ENCODE measurements at places on chromosomes 2 and 18.

GRCh38 chr2:225020168-225020849, 22.0 kb downstream of the DOCK10 start:
- no peak for DNase-seq

DNA sequence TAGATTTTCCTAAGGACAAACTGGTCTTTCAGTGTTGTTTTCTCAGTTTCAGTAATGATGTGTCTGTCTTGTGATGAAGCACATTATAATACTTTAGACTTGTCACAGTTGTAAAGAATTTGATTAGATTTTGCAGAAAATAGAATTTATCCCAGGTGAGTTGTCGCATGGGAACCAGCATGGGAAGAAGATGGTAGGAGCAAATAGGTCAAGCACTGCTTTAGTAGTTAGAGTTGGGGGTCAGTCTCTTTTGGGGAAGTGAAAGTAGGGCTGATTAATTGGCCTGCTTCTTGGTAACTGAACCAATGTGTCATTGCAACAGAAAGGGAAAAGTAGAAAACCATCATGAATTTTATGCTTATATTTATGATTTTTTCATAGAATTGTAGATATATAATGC, 153.2 kb upstream of the MYO3B start:
- DNase-seq = no peak

DNA sequence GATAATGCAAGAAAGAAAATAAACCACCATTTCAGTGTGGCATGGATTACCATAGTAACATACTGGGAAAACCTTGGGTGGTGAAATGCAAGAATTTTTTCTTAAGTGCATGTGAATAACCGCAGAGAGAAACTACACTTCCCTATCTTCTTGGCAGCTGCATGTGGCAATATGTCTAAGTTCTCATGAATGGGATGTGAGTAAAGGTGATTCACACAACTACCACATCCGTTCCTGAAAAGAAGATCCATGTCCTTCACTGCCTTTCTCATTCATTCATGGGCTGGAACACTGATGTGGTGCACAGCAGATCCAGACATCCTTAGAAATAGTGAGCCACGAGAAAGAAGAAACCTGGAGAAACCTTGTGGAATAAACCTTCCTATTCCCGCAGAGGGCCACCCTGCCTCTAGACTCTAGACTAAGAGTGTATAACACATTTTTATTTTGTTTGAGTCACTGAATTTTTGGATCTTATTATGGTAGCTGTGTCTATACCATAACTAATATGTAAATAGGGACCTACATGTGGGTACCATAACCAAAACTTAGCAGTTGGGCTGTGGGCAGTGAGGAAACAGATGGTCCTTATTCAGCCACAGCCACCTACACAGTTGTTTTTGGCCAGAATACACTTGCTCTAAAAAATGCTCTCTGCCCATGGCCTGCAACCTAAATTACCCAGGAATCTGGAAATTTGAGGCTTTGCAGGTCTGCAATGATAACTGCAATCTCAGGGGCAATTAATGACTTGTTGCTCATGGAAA, 573.3 kb downstream of the LRP1B start:
- peak; percentile 2 for DNase-seq

GRCh38 chr2:74846481-74846880, 12.6 kb downstream of the HK2 start:
- no peak for DNase-seq

- DNase-seq = no peak
These were observed 1.5 kb downstream of the FAM110C start for GRCh38 chr2:44748-45341.

GRCh38 chr18:74732380-74732779, 134.7 kb downstream of the ZNF407 start:
- no peak for DNase-seq

GRCh38 chr2:148885988-148886387, 11.0 kb downstream of the KIF5C start:
- DNase-seq = no peak

DNA sequence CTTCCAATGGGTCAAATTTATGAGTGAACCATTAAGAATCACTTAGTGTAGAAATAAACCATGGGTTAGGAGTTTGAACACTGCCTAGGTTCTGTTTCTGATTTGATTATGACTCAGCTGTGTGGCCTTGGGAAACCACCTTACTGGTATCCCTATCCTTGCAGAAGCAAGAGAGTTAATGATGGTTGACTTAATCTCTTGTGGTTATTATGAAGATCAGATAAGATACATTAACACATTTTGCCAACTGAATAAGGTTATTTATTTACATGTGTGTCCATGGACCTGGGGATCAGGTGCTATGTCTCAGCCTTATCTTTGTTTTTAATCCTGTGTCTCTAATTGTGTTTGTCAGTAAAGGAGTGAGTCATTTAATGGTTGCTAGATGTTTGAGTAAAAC, 5.4 kb upstream of the KCNJ13 start:
- DNase-seq = peak; percentile 81

DNA sequence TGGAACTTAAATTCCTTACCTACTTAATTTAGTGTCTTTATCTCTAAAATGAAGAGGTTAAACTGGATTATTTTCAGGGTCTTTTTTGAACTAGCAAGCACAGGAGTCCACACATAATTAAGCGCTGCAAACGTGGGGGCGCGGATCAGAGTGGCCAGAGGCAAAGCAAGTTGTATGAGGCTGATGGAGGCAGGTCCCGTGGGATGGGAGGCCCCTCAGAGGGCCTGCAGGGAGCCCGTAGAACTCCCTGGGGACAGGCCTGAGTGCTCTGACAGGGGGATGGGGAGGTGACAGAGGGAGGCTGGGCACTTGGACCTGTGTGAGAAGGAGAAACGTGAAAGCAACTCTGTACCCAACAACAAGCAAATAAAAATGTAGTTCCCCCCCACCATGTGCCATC, 177.8 kb downstream of the ACKR3 start:
- no peak for DNase-seq

- DNase-seq = no peak
These were observed 7.6 kb downstream of the FN1 start for GRCh38 chr2:215428060-215428910.

- DNase-seq = no peak
These were observed 105.7 kb upstream of the TTC39C start for GRCh38 chr18:23908827-23909226.

All from CD4-positive, alpha-beta T cell treated with Interleukin-4 for 4 hours (primary cell).